Natural killer cell (primary cell): ENCODE measurements at places on chromosomes 13 and 19. TPM values are rescaled to one million over a fixed set of nuclear protein-coding genes. Genes with fewer than 3 reads are reported as not detected.

NLRP11 gene
- not detected for total RNA-seq

SIGLEC8 gene
- total RNA-seq: not detected

VMAC gene
- total RNA-seq: 26.3 TPM

CACNG7 gene
- not detected for total RNA-seq

FUT6 gene
- not detected for total RNA-seq

NLRP7 gene
- total RNA-seq: not detected

CD177 gene
- not detected for total RNA-seq

PABPC3 gene
- total RNA-seq: 0.18 TPM

GARIN5A gene
- total RNA-seq: not detected

TNNI3 gene
- total RNA-seq: 0.94 TPM

CGB1 gene
- total RNA-seq: not detected

ZNF439 gene
- total RNA-seq: 15.4 TPM

TTYH1 gene
- 0.59 TPM for total RNA-seq

TEX26 gene
- not detected for total RNA-seq

GFY gene
- not detected for total RNA-seq

ZNF229 gene
- total RNA-seq: not detected

GPR108 gene
- 78.0 TPM for total RNA-seq

PCP2 gene
- 5.4 TPM for total RNA-seq

KIR2DL3 gene
- total RNA-seq: 54.1 TPM

ZNF665 gene
- total RNA-seq: 5.3 TPM

ELSPBP1 gene
- total RNA-seq: not detected

CGB2 gene
- total RNA-seq: not detected

ZNF383 gene
- 21.6 TPM for total RNA-seq

NALCN gene
- total RNA-seq: not detected

PRSS57 gene
- total RNA-seq: 11.7 TPM

SGCG gene
- not detected for total RNA-seq

C13orf42 gene
- total RNA-seq: not detected

CPB2 gene
- not detected for total RNA-seq

NRTN gene
- total RNA-seq: 0.33 TPM

ANKRD24 gene
- total RNA-seq: 0.65 TPM

DACT3 gene
- total RNA-seq: 0.20 TPM

BEST2 gene
- total RNA-seq: not detected

CABP5 gene
- total RNA-seq: 0.38 TPM

HPN gene
- total RNA-seq: not detected

COMP gene
- total RNA-seq: not detected

URAD gene
- total RNA-seq: not detected

SERPINE3 gene
- total RNA-seq: not detected

F10 gene
- total RNA-seq: not detected
